ENCODE measurements at places on chromosomes 3 and 15.

GRCh38 chr3:196079682-196080081, 2.2 kb downstream of the TFRC start:
- no peak for DNase-seq

- no peak for DNase-seq
These were observed 9.2 kb upstream of the FNDC3B start for GRCh38 chr3:172030181-172030580.

- DNase-seq: no peak
These were observed 3.5 kb upstream of the SEMA5B start for GRCh38 chr3:123031051-123031450.

DNA sequence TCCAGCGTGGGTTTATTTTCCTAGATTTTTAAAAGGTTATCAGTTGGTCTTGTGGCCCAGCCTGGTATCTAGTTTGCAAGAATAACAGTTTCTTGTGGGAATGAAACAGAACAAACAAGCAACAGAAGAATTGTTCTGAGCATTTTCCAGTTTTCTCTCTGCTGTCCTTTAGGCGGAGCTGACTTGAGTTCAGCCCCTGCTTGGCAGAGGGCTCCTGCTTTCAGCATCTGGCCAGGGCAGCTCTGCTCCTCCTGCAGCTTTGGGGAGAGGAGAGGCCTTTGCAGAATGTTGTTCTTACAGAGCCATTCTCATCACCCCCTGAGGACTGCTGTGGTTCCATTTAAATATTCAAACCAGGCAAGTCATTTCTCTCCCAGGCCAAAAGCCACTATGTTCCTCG, 117.7 kb downstream of the ALDH1A2 start:
- DNase-seq: no peak

- DNase-seq: no peak
These were observed 17.4 kb upstream of the TKT start for GRCh38 chr3:53273146-53273670.

DNA sequence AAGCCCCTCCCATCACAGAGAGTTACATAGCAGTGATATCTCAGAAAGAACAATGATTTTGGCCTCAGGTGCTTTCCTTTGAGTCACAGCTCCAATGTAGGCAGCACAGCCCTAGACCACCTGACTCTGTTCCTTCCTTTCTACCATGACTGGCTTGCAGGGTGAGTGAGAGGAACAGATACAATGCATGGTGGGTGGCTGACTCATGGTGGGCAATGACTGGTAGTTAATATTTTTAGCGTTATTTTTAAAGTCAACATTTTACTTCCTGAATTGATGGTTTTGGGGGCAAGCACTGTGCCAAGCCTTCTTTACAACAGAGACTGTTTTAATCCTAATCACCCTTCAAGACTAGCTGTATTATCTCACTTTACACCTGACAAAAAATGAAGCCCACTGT, 32.8 kb upstream of the ST3GAL6 start:
- no peak for DNase-seq

- DNase-seq: no peak
These were observed 705 bp downstream of the NIPA2 start for GRCh38 chr15:22839046-22839695.

- peak; percentile 10 for DNase-seq
These were observed 539 bp upstream of the MGLL start for GRCh38 chr3:127822682-127823425.

DNA sequence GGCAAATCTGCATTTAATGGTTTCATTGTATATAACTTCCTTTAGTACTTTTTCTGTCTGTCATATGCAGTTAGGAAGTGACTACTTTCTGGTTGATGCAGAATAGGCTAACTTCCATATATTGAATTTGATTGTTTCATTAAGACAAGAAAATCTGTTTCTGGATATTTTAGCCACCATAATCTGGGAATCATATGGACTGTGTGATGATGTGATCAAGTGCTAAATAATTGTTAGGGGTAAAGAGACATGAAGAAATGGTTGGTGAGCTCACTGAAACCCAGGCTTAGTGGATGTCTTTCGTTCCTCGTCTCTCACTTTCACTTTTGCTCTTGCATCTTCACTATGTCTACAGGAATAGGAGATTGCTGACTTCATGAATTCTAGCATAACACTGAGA, 3.5 kb upstream of the MNS1 start:
- no peak for DNase-seq

GRCh38 chr3:105822171-105823123, 46.4 kb downstream of the CBLB start:
- DNase-seq: no peak

GRCh38 chr15:80597076-80597475, 98.0 kb upstream of the ABHD17C start:
- DNase-seq: no peak

DNA sequence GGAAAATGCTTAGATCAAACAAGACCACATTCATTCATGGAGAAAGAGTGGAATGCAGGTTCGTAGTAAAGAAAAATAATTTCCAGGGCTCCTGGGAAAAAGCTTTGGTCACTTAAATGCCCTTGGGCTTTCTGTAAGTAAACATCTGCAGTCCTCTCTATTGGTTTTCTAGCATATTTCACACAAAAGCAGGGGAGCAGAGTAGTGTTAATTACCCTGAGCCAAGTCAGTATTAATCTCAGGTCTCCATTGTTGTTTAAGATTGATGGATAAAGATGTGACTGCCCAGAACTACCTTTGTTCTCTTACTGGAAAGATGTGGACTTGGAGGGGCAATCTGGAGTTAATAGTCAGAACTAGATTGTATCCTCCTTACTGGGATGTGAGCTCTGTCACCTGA, 242.6 kb downstream of the PTPRG start:
- DNase-seq: no peak

- no peak for DNase-seq
These were observed 342.9 kb upstream of the DPH6 start for GRCh38 chr15:35888815-35889214.

DNA sequence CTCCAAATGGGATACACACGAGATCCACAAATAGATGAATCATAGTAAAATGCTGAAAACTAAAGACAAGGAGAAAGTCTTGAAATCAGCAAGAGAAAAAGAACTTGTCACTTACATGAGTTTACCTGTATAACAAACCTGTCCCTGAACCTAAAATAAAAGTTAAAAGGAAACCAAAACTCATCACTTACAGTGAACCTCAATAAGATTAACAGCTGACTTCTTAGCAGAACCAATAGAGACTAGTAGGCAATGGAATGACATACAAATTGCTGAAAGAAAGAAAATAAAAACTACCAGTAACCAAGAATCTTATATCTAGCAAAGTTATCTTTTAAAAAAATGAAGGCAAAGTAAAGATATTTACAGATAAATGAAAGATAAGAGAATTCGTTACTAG, 27.4 kb downstream of the SEC22A start:
- no peak for DNase-seq

GRCh38 chr3:159030138-159030670, 228.3 kb downstream of the MFSD1 start:
- DNase-seq: no peak

DNA sequence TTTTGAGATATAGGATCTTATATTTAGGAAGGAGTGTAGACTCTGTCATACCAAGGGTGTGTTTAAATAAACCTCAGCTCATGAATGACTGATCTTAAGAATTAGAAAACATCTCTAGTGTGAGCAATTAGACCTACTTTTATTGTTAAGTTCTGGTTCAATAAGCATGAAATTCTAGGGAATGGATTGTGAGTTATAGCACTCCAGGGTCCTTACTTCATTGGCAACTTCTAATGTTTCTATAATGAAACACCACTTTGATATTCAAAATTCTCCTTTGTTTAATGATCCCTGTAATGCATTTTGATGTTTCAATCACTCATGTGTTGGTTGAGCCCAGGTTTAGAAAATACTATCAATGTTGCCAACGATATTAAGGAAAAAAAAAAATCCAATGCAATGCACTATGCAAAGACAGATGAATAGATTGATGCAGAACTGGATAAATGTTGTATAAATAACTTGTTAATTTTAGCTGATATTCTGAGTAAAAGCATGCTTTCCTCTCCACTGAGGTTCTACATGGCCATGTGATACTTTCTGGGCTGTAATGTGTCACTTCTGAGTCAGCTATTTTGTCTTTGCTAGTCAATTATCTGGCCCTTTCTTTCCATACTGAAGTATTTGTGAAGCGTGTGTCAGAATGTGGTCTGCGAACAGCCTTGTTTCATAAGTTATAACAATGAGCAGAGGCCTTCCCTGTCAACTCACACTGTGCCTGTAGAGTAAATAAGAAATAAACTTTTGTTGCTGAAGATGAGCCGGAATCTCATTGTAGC, 1035.9 kb downstream of the PLOD2 start:
- no peak for DNase-seq

- DNase-seq: no peak
These were observed 152.3 kb downstream of the XXYLT1 start for GRCh38 chr3:195118671-195119070.

GRCh38 chr3:160006282-160007163, 17.9 kb downstream of the IL12A start:
- peak; percentile 14 for DNase-seq

GRCh38 chr3:69442771-69443311, 57.0 kb upstream of the FRMD4B start:
- peak; percentile 7 for DNase-seq

DNA sequence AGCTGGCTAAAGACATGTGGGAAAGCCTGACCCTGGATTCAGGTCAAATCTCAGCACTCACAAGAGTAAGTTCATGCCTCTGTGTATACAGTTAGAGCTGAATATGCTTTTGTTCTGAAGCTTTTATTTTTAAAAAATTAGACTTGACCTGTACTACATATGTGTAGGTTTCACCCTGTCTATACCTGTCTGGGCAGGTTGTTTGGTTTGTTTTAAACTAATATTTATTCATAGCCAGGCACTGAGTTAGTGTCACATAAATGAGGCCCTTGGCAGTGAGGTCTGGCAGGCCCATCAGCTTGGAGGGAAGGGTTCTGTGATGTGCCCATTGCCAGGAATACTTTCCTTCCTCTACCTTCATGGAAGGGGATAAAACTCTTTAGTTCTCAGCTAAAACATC, 1.9 kb downstream of the DNAJA4 start:
- DNase-seq: no peak

DNA sequence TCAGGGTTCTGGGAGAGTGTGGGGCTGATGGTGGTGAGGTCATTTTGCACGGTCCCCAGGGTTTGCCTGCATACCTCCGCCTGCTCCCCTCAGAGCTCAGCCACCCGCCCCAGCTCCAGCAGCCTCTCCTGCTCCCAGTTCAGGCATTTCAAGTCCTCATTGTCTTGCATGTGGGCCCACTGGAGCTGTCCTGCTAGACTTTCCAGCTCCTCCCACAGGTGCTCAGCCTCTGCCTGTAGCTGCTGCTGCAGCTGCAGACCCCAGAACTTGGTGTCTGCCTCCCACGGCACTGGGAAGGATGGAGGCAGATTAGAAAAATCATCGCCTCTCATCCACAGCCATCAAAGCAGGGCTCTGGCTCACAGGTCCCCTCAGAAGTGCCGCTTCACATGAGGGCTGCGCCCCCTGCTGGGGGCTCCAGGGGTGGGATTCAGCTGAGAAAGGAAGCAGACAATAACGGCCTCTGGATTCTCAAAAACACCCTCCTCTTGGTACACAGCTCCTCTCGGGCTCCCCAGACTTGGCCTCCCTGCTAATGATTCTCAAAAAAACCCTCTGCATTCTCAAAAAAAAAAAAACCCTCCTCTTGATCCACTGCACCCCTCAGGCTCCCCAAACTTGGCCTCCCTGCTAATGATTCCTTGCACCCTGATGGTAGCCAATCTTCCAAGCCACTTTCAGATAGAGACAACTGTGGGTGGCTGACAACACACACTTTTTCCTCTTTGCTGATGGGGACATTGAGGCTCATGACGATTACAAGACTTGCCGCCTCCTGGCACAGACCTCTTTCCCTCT, 89.3 kb upstream of the C2CD4B start:
- peak; percentile 84 for DNase-seq

GRCh38 chr3:12267376-12268030, 21.4 kb upstream of the PPARG start:
- no peak for DNase-seq

DNA sequence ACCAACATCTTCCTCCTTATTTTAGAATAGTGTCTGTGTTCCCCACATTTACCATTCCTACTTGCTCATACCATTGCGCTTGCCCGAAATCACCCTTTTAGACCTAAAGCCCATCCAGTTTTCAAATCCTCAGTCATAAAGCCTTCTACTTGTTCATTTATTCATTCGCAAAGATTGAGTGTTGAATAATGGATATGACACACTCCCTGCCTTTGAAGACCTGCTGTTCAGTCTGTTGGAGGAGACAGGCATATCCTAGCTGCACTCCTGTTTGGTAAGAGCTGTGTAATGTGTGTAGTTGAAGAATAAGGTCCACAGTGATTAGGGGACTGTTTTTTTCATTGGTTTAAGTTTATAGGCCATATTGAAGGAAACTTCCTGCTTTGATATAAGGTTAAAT, 1.7 kb downstream of the CNOT10 start:
- DNase-seq: no peak

- no peak for DNase-seq
These were observed 10.6 kb upstream of the SLC6A1 start for GRCh38 chr3:10981961-10982360.

- DNase-seq: no peak
These were observed 74.1 kb downstream of the SUMF1 start for GRCh38 chr3:4392992-4393391.

Data from activated CD4-positive, alpha-beta T cell treated with anti-CD3 and anti-CD28 coated beads, Interleukin-2, amount 50 U/mL, for 48 hours (primary cell).